ENCODE measurements at places on chromosomes 7 and 10.

GRCh38 chr7:43658718-43659548 lies 70.4 kb downstream of the COA1 start:
- DNase-seq = peak; percentile 69

DNA sequence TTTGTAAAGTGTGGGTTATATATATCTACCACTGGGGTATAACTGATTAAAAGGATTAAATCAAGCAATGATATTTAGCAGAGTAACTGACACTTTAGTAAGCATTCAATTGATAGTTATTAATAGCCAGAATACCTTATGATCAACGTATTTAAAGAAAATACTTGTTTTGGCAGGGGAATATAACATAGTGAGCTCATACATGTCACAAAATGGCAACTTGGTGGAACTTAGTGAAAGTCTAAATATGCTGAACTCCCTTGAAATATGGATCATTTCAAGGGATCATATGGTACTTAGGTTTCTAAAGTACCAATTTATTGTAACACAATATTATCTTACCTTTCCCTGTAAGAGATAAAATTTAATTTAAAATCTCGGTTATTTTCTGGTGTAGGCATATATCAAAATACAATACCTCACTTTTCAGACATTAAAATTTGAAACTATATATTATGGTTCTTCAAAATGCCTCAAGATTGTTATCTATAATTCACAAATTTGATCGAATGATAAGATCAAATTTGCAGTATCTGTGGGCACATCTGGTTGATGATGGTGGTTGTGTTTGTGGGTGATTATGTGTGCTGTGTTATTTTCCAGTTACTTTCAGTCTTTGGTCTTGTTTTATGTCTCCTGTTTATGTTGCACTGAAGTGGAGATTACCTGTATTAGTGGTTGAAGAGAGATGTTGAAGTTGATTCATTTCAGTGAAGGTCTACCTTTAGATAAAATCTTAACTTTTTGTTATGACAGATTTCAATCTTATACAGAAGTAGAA lies 5.2 kb downstream of the ARL4A start:
- DNase-seq = no peak

DNA sequence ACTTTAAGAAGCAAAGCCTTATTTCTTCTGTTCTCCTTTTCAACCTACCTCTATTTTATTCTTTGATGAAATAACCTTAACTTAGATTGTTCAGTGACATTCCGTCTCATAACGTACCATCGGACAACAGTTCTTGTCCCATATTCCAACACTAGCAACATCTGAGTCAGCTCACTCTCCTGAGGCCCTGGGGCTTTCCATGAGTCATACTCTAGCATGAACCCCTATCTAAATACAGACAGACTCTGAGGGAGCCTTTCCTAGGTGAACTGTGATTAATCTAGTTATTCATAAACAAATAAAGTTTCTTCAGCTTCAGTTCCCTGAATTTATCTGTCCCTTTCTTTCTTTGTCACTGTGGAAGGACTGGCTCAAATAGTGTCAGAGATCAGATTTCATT lies 168.7 kb upstream of the LYZL1 start:
- no peak for DNase-seq

DNA sequence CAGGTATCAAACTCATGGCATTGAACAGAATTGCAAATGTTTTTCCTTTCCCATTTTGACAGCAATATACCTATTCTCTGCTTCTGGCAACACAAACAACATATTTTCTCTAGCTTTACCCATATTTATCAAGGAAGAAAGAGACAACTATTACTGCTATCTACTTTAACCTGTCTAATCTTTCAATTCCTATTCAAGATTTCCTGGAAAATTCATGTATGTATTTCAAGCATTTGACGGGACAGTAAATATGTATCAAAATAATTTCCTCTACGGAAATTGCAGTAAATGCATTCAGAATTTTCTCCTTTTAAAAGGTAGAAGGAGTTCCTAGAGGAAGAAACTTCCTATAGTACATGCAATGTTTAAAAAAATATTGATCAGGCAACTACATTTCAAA lies 179.3 kb upstream of the LRRN3 start:
- DNase-seq = no peak

DNA sequence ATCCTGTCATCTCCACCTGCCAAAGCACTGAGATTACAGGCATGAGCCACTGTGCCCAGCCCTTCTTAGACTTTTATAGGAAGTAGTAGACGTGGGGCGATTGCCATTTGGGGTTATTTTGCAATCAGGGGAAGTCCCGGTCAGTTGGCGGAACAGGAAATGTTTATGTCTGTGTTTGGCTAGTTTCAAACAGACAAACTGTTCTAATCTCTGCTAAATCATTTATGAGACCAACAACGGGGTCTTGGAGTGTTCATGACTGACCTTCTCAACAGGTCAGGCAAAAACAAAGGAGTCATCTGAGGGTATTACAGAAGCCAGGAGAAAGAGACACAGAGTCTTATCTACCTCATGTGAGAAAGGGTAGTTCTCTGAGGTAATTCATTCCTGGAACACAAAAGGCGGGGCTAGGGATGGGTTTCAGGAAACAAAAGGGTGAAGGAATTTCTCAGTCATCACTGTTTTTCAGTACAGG lies 6.6 kb upstream of the TPK1 start:
- peak; percentile 49 for DNase-seq

DNA sequence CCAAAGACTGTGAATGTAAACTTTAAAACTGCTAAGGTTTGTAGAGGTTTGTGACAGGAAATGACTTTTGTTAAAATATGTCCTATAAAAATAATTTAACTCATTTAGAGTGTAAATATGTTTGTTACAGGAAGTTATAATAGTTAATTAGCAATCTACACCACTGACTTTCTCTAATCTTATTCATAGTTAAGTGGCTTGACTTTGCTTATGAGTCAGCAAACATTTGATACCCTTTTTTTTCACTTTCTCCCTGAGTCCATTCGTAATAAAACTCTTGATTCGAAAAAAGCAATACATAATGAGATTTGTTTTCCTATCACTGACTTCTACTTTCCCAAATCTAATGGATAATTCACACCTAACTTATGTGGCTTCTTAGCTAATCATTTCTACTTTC lies 317.7 kb upstream of the SEMA3C start:
- DNase-seq = no peak

DNA sequence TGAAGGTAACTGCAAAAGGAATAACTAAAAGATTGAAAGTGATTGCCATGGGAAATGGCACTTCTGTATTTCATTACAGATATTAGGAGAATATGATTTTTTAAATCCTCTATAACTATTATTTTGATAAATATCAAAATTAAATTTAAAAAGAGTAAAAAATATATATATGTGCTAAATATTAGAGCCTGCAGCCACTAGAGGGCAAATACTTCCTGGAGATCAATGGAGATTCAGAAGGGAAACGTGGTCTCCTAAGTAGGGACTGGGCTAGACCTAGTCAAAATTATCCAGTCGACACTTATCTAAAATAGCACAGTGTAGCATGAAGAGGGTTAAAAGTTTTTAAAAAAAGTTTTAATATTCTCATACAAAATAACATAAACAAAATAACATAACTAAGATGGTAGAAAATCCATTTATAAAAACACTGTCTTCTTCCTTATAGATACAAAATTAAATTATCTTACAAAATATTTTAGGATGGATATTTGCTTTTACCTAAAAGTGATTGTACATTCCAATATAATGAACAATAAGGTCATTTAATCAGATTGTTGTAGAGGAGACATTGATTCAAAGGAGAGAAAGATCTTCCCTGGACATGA lies 434.3 kb downstream of the MDFIC start:
- no peak for DNase-seq

- DNase-seq = peak; percentile 12
These were observed 1128.7 kb downstream of the CNTNAP2 start for GRCh38 chr7:147245274-147245673.

DNA sequence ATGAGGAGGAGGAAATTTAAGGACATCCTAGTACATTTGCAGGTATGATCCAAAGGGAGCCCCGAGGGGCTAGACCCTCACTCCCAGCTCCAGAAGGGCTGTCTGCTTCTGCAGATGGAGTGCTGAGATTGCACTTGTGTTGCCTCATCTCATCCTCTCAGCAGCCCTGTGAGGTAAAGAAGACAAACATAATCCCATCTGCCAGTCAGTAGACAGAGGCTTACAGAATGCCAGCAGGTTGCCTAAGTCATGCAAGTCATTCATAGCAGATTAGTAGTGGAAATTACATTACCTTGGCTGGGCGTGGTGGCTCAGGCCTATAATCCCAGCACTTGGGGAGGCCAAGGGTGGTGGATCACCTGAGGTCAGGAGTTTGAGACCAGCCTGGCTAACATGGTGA lies 45.4 kb downstream of the BLVRA start:
- DNase-seq = no peak

GRCh38 chr10:78194539-78195402 lies 161.1 kb downstream of the RPS24 start:
- no peak for DNase-seq

DNA sequence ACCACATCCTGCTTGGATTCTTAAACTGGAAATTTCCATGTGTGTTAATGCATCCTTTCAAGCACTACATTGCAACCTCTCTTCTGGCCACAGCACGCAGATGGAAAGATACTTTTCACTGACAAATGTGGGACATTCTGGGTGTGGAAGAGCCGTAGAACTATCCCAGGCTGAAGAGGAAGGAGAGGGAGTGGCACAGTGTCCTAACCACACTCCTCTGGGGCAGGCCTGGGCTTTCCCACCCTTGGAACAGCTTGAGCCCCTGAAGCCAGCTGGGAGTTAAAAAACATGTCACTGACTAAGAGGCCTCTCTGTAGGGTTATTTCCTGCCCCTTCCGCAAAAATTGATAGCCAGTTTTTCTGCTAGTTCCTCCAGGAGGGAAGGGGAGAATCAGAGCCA lies 34.0 kb upstream of the DNMBP start:
- no peak for DNase-seq

DNA sequence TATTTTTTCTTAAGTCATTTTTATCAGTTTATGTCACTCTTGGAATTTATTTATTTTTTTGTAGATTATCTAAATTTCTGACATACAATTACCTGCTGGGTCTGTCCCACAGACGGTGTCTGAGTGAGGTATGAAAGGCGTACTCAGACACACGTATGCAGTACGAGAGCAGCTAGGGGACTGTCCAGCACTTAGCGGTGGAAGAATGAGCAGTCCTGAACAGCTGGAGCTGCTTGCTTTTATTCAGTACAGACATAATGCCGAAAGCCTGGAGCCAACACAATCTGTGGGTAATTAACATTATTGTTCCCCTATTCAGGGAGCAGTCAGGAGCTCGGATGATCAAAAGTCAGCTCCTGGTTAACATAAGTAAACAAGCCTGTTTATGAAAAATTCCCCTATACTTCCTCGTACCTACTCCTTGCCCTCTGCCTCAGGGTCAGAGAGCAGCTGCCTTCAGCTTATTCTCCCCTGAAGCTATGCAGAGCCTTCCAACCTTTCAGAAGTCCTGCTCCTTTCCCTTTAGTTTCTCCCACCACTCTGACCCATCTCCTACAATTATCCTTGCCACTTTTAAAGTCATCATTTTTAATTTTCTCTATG lies 488.0 kb upstream of the POM121L12 start:
- no peak for DNase-seq

GRCh38 chr7:91128683-91129348 lies 135.4 kb upstream of the FZD1 start:
- DNase-seq = no peak

DNA sequence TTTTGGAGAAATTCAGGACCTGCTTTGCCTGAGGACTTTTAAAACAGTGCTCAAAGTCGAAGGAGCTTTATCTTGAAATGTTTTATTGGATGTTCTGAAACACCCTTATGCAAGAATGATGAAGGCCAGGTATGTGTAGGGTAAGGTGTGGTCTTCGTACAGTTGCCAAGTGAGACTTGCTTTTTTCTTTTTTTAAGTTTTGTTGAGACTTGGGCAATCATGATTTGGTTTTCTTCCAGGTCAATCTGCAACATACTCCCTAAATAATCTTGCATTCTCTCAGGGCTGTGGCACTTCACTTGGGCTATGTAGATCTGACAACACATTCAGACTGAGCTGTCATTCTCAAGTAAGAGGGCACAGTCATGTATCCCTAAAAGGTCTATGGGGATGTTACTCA lies 75.0 kb downstream of the GATA3 start:
- no peak for DNase-seq

- DNase-seq = no peak
These were observed 58.4 kb upstream of the HDAC9 start for GRCh38 chr7:18437101-18437500.

- no peak for DNase-seq
These were observed 26.4 kb downstream of the PNPLA8 start for GRCh38 chr7:108499566-108499965.

- peak; percentile 4 for DNase-seq
These were observed 437.5 kb downstream of the KIF20B start for GRCh38 chr10:90138844-90139243.

GRCh38 chr7:43441231-43442130 lies 141.4 kb upstream of the STK17A start:
- no peak for DNase-seq

DNA sequence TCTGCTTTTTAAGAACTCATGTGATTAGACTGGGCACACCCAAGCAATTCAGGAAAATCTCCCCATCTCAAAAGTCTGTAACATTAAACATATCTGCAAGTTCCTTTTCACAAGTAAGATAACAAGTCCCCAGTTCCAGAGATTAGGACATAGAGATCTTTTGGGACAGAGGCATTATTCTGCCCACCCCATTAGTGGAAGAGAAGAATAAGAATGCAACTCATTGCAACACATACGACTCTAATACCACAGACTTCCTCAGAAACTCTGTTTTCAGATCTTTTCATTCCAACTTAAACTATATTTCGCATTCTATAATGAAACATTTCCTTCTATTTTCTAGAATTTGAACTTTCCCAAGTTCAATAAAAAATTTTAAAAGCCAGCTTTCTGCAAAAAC lies 137.7 kb downstream of the SEMA3C start:
- DNase-seq = no peak

DNA sequence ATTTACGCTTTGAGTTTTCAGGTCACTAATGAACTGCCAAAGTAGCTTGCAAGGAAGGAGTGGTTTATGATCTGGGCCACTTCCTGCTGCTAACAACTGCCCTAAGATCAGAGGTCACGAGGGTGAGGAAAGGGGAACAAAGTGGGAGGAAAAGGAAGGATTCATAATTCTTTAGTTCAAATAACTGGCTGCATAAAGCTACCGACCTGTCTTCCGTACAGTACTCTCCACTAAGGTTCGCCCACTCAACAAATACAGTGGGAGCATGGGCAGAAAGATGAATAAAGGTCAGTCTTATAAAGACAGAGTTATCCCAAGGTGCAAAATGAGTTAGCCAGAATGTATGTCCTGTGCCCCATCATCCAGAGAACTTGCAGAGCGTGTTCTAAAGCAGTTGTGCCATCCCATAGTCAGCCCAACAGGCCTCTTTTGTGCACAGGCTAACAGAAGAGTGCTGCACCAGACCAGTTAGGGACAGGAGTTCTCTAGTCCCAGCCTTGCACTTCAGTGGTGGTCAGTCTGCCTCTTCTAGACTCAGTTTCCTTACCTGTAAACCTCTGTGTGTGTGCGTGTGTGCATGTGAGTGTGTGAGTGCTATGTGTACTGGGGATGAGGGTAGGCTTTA lies 65.9 kb downstream of the CREB3L2 start:
- no peak for DNase-seq

DNA sequence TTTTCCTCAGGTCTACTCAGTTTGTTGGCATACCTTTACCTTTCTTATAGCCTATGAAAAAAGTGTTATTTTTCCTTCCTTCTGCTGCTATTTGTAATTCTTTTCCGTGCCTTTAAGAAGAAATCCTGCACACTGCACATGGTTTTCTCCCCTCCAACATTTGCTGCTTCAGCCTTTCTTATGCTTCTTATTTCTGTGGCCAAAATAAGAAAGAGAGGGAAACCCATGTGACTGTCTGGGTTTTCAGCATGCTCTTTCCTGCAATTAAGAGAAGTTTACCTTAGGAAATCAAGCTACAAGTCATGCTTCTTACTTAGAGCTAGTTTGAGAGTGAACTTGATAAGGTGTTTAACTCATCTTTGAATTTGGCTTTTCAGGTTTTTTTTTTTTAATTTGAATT lies 11.0 kb downstream of the TBC1D12 start:
- DNase-seq = no peak

Measured in activated T-cell treated with anti-CD3 and anti-CD28 coated beads, Interleukin-2, amount 50 U/mL, for 72 hours (primary cell).